ENCODE measurements at places on chromosomes 5 and 9.

DNA sequence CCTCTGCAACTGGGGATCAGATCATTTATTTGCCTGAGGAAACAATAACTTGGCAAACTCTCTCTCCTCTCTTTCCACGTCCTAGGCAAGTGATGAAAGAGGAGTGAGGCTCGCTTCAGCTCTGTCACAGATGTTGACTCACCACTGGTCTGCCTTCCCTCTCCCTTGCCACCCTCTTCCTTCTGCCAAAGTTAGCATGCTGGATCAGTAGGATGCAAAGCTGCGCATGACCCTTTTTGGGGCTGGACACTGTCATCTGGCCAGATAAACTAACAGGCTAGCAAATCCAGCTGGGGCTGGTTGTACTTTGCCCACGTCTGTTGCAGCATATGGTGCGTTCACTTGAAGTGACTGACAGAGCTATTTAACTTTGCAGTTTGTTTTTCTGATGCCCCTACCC is 36.2 kb upstream of the SMARCA2 start:
- DNase-seq = peak; percentile 32

GRCh38 chr5:152094060-152094459 is 169.4 kb upstream of the GLRA1 start:
- DNase-seq = no peak

- no peak for DNase-seq
Measured at GRCh38 chr9:38671748-38672147, 48.2 kb downstream of the FAM240B start.

- DNase-seq = peak; percentile 4
Measured at GRCh38 chr5:145697251-145697990, 137.7 kb downstream of the PRELID2 start.

DNA sequence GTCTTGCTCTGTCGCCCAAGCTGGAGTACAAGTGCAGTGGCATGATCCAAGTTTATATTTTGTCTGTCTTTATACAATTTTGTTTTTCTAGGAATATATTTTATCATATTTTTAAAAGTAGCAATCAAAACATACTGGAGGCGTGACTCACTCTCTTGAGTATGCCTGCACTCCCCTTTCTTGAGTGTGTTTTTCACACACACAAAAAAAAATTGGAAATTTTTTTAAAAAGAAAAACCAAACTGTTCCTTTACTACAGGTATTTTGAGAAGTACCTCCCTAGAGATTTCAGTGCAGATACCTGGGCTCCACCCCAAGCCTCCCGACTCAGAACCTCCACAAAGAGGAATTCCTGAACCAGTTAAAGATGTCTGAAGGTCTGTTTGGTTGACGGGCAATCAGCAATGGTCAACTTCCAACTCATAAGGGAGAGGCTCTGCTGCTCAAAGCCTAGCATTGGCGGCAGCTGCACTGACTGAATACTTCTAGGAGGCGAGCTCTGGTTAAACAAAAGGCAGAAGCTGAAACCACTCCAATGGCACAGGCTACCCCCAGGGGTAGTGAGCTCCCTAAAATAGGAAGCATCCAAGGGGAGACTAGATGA is 27.4 kb downstream of the PDE6A start:
- DNase-seq = no peak

DNA sequence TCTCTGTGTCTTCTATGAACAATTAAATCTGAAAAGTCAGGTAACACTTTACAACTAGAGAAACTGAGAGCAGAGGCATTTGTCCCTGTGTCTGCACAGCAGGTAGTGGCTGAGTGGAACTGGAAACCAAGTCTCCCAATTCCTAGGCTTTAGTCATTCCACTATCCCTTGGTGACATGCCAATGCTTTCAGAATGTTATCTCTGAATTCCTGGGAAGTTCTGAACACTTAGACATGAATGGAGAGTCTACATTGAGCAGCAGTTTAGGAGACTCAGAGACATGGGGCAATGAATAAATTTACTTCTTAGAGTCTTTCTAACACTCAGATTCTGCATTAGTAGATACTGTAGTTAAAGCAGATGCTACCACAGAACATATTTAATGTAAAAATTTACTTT is 94.8 kb upstream of the APC start:
- no peak for DNase-seq
